ENCODE measurements at places on chromosomes 4 and X.

- no peak for DNase-seq
Measured at GRCh38 chrX:135345107-135345589, 35.9 kb downstream of the ETDC start.

GRCh38 chr4:21092531-21092930 is 392.3 kb downstream of the PACRGL start:
- no peak for DNase-seq

DNA sequence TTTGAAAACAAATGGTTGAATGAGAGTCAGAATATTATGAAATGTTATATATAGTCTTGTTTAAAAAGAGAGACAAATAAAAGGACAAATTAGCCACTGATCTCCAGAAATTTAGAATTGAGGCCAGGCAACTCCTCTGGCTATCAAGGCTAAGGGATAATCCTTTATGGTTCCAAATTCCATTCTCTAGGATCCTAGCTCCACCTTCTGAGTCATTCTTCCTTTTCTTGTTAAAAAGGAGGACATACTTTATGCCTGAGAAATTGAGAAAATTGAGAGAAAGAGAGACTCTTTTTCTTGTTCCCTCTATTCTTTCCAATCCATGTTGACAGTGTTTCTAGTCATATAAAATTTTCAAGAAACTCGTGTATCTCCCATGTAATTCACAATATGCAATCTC is 1299.5 kb downstream of the FSTL5 start:
- no peak for DNase-seq

DNA sequence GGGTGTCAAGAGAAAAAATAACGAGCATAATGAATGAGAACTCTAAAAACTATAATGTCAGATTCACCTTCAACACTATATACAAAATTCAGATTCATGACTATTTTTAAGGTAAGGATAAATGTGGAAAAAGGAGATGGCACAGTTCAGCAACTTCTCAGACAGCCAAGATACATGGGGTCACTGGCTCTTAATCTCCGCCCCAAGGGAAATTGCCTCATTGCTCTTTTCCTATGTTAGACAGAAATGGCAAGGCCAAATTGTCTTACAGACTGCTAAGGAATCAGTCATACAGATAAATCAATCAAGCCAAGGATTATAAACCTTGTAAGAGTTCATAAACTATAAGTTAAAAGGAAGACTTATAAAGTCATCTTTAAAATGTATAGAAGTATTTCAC is 183.4 kb downstream of the OPHN1 start:
- DNase-seq, result no peak

DNA sequence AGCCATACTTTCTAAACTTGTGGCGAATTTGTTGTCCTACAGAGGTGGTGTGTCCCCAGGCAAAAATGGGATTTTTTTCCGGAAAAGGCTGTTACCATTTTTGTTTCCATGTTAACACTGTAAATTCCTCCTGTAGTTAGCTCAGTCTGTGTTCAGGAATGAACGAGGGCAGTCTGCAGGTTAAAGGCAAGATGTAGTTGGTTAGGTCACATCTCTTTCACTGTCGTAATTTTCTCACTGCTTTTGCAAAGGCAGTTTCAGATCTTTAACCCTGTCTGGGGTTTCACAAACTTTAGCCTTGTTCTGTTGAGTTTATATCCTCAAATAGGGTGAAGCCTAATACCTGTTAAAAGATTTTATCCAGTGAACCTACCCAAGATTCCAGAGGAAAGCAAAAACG is 50.5 kb upstream of the PUDP start:
- no peak for DNase-seq

Data from progenitor cell of endocrine pancreas (in vitro differentiated cells).